Pancreas (tissue), 10 donors: ENCODE measurements at places on chromosomes 5 and 9.

DNA sequence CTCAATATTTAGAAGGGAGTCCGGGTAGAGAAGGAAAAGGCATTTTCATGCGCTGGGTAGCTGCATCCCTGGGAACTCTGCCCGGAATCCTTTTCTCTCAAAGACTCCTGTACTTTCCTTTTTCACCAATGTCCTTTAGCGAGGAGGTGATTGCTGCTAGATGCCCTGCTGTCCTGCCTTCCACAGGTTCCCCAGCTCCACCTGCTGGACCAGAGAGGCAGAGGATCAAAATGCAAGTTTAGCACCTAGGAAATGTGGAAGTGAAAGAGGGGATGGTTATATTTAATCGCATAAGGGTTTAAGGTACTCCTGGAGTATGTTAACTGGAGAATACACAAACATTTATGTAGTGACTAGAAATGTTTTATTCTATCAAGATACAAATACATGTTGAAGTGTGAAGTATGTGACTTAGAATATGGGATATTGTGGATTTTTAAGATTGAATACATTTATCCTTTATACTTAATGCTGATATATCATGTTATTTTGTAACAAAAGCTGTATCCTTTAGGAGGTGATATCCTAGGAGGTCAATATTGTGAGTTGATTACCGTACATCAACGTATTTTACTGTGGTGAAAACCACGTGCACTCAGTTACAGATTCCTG lies 145.7 kb downstream of the ARHGAP26 start:
- no peak for DNase-seq

DNA sequence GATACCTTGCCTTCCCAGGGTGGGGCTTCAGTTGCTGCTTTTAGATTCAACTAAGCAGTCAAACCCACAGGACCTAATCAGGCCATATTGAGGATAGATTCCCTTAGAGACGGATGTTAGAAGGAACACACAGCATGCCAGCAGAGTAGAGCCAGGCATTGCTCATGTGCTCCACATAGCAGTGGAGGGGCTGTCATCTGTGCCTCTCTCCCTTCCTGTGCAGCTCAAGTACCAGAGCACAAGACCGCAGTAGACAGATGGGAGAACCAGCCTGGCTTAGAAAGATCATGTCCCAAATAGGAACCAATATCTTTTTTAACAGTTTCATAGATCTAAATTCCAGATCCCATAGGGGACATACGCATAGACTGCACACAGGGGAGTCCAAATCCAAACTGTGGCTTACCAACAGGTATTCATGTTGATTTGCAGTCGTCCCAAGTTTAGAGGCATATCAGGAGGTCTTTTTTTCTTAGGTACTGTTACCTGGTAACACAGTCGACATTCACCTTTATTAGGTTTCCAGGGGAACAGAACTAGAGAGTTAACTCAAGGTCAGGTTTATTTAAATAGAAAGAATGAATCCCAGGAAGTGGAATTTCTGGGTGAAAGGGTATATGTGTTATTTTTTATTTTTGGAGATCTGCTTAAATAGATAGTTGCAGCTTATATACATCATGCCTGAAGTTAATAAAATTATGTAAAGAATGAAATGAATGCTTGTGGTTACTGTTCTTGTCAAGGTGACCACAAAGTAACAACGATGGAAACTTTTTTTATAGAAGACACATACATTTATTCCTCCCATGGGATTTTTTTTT lies 43.5 kb upstream of the PCAT7 start:
- no peak for DNase-seq

GRCh38 chr9:117368684-117369230 lies 46.1 kb downstream of the ASTN2 start:
- no peak for DNase-seq

- no peak for DNase-seq
Measured at GRCh38 chr5:43412644-43413043, 453 bp upstream of the CCL28 start.

DNA sequence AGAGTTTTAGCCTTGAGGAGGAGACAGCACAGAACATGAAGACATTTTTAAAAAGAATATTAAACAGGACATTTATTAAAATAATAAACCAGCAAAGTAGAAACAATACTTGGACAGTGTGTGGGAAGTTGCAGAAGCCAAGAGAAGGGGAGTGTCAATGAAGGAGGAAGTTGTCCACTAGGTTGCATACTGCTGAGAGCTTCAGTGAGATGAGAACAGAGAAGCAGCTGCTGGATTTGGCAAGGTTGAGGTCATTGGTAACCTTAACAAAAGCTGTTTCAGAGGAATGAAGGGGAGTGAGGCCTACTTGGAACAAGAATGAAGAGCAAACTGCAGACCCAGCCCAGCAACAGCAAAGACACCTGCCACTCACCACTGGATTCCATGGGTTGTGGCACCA lies 11.4 kb downstream of the BHMT start:
- DNase-seq = no peak

- DNase-seq = no peak
Measured at GRCh38 chr5:72467461-72467860, 39.7 kb downstream of the ZNF366 start.

GRCh38 chr5:135140446-135141204 lies 106.6 kb upstream of the PITX1 start:
- no peak for DNase-seq
